IPS DF 19.7 (cell line): ENCODE measurements at places on chromosomes 3 and 15.

GRCh38 chr3:156702367-156702766, 28.0 kb downstream of the TIPARP start:
- DNase-seq: no peak

DNA sequence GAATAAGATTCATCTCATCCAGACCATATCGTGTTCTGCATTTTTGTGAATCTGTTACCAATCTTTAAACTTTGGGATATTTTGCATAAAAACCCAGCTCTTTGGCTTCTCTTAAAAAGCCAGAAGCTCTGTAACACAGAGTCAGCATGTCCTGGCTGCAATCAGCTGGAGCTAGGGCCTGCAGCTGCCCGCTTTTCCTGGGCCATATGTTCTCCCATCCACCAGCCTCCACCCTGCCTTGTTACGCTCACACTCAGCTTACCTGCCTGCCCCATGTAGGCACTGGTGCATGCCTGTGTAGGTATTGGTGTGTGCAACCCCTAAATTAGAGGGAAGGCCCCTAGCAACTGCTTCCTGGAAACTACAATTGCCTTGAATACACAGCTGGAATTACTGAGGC, 48.2 kb downstream of the CRYGS start:
- no peak for DNase-seq

GRCh38 chr15:81146006-81146405, 11.9 kb downstream of the CFAP161 start:
- no peak for DNase-seq

DNA sequence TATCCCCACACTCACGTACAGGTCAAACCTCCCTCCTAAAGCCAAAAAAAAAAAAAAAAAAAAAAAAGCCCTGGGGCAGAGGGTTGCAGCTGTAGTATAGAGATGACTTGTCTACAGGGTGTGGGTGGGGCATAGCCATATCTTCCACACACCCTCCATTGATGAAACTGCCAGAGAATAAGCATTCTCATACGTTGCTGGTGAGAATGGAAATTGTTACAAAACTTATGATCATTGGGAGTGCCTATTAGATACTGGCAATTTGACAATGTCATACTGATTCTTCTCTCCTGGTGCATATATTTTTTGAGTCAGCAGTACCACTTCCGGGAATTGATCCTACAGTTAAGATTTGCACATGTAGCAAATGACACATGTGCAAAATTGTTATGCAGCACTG, 11.0 kb upstream of the CTNNB1 start:
- DNase-seq: no peak

DNA sequence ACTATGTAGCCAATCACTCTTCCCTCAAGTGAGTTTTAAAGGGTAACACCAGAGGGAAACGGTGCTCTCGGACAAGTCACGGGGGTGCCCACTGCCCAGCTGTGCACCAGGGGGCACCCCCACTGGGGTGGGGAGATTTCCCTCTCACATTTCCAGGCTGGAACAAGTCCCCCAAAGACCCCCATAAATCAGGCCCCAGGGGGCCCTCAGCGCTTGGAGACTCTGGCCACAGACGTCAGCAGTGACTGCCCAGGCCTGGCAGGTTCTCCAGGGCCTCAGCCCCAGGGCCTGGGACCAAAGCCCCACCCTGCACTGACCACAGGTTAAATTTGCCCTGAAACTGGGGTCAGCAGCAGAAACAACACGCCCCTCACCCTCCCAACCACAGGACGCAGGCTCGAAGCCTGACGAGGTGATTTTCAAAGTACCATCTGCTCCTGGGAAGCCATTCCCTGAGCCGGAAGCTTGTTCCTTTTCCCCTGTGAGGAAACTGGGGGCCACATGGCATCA, 17.0 kb downstream of the XXYLT1 start:
- no peak for DNase-seq
